ENCODE measurements at places on chromosomes 6 and 20.

- no peak for DNase-seq
Measured at GRCh38 chr6:121042766-121043165, 291.5 kb downstream of the TBC1D32 start.

GRCh38 chr6:124056407-124057334 is 253.0 kb downstream of the NKAIN2 start:
- no peak for DNase-seq

DNA sequence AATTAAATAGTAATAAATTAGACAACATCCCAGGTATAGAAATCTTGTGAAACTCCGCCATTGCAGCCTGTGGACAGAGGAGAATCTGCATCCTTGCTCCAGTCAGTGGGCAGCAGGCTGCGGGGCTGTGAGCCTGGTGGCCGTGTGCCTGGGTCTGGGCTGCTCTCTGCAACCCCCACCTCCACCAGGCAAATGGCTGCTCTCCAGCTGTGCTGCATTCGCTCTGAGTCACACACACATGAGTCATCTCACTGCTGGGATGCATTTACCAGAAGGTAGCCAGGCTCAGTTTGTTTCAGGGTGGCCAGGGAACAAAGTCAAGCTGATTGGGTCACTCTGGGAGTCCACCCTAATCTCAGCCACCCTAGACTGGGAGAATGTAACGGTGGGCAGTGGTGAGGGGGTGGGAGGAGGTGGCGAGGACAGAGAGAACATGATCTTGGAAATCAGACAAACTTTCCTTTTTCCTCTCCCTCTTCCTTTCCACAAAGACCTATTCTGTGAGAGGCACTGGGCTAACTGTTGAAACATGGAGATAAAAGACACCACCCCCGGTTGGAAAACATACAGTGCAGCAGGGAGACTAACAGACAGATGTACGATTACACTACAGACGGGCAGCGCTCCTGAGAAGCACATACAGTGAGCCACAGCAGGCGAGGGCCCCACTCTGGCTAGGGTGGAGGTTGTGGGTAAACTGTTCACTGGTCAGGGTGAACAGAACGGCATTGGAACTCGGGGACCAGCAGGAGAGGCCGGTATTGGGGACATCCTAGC is 59.2 kb downstream of the TRAM2 start:
- DNase-seq, result no peak

GRCh38 chr6:169177516-169178166 is 76.0 kb downstream of the THBS2 start:
- no peak for DNase-seq

DNA sequence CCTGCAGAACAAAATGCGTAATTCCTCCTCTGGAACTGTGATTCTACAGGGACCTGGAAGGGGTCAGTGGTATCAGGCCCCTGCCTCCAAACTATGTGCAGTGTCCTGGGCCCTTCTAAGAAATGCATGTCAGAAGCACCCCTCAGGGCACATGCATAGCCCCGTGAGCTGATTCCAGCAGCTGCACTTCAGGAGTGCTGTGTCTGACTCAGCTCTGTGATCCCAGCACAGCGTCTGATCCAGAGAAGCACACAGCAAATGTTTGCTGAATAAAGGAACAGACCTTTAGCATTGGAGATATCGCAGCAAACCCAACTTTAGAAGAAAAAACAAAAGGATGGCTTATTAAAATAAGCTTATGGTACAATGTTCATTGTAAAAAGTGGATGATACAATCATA is 15.8 kb upstream of the MAFB start:
- DNase-seq, result no peak

DNA sequence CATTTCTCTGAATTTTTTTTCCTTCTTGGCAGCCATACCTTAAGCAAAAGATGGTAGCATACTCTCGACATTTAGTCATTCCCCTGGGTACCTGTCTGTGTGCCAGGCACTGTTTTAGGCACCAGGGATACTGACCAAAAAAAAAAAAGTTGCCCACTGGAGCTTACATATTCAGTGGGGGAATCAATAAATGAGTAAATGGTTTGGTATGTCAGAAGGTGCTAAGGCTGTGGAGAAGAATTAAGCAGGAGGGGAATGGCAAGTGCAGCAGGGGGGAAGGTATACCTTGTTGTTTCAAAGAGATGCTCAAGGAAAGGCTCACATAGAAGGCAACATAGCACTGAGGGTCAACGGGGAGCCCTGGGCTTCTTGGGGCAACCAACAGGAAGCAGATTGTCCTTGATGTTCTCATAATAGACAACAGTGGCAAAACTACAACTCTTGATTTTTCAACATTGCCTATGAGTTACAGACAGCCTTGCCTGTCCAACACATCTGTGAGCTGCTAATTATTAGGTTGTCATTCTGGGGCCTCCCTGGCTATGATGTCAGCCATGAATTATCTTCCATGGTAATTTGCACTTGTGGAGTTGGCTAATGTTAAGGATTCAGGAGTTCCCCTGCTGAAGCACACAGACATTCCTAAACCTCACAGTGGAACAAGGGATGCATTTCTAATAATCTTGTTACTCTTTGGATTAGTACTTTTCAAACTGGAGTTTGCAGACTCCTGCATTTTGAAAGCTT is 19.6 kb downstream of the NT5E start:
- no peak for DNase-seq

GRCh38 chr6:169230946-169231789 is 22.5 kb downstream of the THBS2 start:
- DNase-seq, result no peak

GRCh38 chr6:26607434-26608230 is 10.9 kb downstream of the ABT1 start:
- peak; percentile 42 for DNase-seq

DNA sequence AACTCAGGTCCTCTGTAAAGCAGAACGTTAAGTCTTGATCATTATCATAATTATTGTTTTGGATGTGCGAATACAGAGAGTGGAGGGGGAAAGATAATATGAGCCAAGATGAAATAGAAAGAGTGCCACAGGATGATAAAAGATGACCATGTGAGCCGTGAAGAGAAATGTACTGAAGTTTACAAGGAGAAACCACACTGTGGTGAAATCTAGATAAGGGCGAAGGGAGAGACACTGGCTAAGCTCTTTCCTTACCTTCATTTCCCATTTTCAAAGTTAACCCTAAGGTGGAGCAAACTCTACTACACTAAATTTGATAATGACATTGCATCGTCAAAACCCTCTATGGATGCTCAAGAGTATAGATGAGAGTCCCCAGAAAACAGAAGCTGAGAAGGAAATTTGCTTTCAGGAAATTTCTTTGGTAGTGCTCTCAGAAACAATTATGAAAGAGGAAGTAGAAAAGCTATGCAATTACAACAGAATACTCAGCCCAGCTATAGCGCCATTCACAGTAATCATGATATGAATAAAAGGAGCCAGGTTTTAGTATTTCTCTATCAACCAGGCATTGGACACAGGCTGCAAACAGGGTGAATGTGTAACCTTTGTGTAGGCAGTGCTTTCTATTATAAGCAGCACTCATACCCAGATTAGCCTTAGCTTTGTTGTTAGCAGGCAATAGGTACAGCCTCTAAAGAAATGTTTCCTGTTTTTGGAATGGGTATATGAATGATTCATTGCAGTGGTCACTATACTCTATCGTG is 1080.7 kb downstream of the GRIK2 start:
- no peak for DNase-seq

DNA sequence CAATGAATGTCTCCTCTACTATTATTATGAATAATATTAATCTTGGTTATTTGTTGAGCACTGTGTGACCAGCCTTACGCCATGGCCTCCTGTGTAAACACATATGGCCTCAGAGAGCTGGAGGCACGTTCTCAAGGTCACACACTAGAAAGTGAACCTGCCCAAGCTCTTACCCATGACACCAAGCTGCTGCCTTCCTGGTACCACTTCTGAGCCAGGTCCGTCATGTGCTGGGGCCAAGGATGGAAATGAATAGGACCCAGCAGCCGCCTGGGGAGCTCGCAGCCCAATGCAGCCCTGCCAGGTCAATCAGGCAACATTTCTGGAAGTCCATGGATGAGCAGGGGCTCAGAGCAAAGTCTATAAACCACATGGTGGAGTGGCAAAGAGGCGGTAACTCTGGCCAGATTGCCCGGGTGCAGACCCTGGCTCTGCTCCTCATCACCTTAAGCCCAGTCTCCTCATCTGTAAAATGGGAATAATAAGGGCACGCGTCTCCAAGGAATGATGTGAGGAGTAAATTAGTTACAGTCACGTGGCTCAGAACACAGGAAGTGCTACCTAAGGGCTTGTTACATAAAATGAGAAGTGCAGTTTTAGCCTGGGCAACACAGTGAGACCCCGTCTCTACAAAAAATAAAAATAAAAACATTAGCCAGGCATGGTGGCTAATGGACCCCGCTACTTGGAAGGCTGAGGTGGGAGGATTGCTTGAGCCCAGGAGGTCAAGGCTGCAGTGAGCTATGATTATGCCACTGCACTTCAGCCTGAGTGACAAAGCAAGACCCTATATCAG is 61.5 kb downstream of the JPH2 start:
- DNase-seq, result no peak

DNA sequence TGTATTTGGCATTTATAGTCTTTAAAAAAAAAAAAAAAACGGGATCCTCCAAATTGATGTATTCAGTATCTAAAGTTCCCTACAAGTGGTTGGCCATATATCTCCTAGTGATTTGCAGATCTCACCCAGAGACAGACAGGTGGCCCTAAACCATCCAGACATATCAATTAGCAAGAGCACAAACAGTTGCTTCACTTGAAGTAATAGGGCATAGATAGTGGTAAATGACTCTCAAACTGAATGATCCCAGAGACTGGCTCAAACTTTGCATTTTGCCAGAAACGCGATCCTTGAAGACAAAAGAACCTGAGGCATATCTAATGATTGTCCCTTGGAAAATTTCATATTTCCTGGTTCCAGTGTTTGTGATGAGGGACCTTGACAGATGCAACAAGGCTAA is 54.6 kb downstream of the HMGCLL1 start:
- no peak for DNase-seq

- DNase-seq, result no peak
Measured at GRCh38 chr6:107345393-107345792, 114.0 kb downstream of the PDSS2 start.

DNA sequence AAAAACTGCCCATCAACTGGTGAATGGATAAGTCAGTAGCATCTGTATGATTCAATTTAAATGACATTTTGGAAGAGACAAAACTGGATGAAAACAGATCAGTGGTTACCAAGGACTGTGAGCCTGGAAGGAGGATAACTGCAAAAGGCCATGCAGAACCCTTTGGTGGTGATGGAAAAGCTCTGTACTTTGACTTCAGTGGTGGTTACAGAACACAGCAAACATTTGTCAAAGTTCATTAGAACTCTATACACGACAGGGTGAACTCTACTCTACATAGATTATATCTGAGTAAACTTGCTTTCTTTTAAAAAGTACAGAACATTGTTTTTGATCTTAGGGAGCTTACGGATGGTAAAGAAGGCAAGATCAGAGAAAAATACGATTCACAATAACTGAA is 111.9 kb upstream of the HTR1E start:
- DNase-seq, result no peak

DNA sequence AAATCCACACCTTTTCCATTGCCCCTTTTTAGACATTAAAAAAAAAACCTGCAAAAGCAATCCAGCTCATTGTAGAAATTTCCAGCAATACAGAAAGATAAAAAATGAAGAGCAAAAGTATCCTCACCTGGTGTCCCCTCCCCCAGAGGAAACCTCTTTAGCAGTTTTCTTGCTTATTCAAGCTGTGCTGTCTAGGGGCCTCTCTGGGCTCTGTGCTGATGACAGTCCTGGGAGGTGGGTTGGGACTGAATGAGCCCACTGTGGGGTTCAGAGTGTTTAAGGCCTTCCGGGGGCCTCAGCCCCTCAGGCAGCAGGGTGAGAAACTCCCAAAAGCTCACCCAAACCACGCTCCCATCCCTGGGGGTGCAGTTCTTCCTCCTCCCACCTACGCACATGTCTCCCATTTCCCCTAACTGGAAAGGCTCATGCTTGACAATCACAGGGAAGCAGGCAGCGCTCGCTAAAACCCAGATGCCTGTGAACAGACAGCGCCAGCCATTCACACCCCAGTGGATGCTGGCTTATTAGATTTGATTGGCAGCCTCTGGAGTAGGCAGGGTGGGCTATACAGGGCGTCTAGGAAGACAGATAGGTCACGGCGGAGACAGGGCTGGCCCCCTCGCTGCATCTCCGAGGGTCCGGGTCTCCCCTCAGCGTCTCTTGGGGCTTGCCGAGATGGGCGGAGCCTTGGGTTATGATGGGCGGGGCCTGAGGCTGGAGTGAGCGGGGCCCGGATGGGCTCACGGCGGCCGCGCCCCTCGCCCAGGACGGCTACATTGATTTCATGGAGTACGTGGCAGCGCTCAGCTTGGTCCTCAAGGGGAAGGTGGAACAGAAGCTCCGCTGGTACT is 4.6 kb downstream of the GUCA1A start:
- no peak for DNase-seq

GRCh38 chr6:124535299-124535698 is 426.9 kb upstream of the RNF217 start:
- no peak for DNase-seq

DNA sequence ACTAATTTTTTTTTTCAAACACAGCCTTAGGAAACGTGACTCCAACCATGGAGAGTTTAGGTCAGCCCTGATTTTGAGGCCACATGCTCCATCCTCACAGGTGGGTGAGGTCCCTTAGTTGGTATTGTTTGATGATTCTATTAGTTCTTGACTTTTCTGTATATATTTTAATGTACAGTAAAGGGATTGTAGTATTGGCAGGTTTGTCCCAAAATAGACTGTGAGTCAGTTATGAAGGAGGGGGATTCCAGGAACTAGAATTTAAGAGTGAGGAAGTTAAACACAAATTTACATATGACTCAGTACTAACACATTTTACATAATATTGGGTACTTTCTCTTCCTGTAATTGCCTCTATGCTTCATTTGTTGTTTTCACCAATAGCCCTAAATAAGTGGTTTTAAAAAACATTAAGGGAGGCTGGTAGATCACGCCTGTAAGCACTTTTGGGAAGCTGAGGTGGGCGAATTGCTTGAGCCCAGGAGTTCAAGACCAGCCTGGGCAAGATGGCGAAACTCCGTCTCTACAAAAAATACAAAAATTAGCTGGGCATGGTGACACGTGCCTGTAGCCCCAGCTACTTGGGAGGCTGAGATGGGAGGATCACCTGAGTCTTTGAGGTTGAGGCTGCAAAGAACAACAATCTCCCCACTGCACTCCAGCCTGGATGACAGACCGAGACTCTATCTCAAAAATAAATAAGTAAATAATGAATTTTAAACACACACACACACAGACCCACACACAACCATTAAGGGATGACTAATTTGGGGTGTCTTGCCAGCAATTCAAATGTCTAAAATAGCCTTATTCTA is 81.8 kb downstream of the SGK1 start:
- no peak for DNase-seq

DNA sequence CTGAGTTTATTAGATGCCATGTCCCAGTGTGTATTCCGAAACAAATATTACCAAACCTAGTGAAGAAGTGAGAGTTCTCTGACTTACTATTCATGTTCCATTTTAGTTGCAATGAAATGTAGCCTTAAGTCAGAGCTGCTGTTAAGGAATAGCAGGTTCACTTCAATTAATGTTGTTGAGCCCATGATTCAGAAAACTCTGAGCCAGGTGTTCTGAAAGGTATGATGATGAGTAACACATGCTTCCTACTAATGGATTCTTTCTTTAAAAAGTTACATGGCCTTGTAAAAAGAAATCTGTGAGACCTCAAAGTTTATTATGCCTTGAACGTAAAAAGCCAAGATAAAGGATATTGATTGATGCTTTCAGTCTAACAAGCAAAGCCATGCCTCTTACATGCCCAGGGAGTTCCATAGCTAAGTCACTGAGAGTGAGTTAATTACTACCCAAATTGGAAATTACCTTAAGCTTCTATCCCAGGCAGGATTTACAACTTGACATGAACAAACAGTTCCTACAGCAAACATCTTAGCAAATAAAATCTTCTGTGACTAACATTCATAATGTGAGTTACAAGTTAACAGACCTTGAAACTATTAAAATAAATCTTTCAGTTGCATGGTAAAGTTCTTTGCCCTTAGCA is 122.9 kb downstream of the AKAP7 start:
- no peak for DNase-seq
